Fibroblast of skin of back (primary cell): ENCODE measurements at places on chromosomes 2 and 18.

DNA sequence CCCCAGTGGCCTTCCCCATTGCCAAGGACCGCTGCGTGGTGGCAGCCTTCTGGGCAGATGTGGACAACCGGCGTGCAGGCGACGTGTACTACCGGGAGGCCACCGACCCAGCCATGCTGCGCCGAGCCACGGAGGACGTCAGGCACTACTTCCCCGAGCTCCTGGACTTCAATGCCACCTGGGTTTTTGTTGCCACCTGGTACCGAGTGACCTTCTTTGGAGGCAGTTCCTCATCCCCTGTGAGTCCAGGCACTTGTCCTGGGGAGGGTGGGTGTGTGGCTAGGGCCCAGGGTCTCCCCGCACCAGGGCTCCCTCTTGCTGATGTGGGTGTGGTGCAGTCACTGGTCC lies 31.9 kb downstream of the SNED1 start:
- no peak for DNase-seq

GRCh38 chr2:98374286-98374685 lies 28.0 kb downstream of the CNGA3 start:
- no peak for DNase-seq

GRCh38 chr2:136067897-136068580 lies 49.9 kb downstream of the CXCR4 start:
- DNase-seq, result no peak

DNA sequence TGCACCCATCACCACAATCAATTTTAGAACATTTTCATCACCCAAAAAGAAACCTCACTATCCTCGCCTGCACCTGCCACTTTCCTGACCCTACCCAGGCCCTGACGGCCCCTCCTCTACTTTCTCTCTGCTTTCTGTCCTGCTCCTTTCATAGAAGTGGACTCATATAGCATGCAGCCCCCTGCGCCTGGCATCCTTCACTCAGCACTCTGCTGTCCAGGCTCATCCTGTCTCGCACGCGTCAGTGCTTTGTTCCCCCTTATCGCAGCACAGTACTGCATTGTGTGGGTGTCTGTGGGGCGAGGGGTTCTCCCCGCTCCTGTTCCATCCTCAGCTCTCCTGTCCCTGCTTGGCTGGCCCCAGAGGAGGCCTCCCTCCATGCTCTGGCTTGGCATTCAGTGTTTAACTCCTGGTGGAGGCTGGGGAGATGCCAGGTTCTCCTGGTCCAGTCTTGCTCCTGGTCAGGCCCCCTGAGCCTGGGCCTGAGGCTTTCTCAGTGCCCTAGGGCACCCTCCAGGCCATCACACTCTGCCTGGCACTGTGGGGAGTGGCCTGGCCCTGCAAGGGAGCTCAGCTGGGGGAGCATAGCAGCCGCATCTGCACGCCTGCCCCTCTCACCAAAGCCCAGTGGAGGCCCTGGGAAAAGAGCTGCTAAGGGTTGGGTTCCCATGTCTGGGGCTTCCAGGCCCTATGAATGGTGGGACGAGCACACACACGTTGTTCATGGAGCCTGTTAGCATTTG lies 6.6 kb upstream of the TUBB6 start:
- no peak for DNase-seq

- DNase-seq, result no peak
Measured at GRCh38 chr2:194445226-194445625, 1211.8 kb upstream of the SLC39A10 start.
